ENCODE measurements at places on chromosomes 2 and 18.

GRCh38 chr2:238306672-238306998 is 13.7 kb upstream of the TRAF3IP1 start:
- no peak for DNase-seq

DNA sequence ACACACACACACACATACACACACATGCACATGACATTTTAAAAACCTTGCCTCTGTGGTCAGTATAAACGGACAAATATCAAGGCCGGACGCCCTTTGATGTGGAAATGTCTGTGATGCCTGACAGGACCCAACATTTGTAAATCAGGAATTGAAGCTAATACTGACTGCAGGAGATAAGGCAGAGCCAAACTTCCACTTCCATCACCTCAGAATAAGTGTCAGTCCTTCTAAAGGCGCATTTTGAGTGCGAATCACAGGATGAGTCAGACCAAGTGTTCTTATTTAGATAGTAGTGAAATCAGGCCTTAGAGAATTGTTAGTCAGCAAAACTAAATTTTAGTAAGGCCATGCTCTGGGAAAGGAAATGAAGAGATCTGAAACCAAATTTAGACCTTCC is 211.7 kb upstream of the LRATD1 start:
- DNase-seq, result no peak

DNA sequence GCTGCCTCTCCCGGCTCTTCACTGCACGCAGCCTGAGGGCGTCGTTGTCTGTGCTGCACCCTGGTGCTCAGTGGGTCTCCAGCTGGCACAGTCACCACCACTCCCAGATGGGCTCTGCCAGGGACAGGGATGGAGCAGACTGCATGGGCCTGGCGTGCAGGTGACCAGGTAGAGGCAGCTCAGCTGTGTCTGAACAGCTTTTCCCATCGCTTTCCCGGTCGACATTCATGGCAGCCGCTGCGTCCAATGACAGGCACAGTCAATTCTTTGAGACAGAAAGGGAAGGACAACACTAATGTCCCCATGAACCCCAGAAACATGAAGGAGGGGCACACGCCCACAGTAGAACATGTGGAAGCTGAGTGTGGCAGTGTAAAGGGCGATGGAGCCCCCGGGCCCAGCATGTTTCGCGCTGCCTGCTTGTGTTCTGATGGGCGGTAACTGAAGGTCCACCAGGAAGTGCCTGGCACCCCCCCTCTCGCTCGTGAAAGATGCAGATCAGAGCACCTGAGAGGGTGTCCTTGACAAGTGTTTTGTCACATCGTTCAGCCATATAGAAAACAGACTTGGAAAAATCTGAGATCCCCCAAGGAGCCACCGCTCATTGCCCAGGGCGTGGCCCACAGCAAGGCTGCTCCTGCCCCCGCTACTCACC is 122.4 kb downstream of the NFATC1 start:
- no peak for DNase-seq

DNA sequence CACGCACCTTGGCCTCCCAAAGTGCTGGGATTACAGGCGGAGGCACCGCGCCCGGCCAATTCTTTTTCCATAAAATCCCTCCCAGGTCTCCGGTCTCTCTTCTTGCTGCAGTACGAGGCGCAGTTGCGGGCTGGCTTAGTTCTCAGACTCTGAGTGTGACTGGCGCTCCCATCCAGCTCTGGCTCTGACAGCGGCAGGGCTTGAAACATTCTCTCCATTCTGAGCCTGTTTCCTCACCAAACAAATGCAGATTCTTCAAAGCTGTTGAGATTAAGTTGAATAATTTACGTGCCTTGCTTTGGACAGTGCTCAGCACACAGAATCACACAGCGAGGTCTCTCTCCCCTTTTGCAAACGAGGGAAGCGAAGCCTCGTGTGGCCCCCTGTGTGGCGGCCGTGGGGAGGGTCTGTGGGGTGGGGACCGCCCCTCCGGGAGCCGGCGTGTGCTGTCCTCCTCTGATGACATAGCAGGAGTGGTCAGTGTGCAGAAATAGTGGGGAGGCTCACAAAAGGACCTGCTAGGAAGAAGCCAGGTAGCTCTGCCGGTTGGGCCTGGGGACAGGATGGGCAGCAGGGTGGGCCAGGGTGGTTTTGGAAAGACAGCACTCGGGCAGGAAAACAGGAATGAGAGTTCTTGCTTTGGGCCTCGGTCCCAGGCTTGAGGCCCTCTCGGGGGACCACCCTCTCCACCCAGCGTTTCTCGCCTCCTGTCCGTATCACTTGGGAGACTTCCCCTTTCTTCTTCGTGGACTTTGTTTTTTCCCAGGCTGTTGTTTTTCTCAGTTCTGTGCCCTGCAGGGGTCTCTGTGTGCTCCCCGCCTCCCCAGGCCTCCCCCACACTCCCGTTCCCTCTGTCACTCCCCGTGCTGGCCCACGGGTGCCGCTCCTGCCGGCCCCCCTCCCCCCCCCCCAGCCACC is 75.0 kb downstream of the KCNG2 start:
- DNase-seq, result no peak

DNA sequence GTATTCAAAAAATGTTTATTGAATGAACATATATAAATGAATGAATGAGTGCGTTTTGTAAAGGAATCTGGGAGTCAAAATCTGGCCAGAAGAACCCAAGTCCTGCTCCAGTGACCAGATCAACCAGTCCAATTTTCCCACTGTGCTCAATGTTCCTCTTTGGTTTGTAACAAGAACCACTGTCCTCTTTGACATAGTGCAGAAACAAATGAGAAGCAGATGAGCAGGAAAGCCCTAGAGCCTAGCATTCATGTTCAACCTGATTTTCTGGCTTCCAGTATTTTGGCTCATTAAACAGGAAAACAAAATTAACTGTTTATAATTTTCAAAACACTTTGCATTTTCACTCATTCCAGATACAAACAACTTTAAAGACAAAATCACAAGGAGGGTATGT is 23.2 kb downstream of the FAM124B start:
- no peak for DNase-seq

DNA sequence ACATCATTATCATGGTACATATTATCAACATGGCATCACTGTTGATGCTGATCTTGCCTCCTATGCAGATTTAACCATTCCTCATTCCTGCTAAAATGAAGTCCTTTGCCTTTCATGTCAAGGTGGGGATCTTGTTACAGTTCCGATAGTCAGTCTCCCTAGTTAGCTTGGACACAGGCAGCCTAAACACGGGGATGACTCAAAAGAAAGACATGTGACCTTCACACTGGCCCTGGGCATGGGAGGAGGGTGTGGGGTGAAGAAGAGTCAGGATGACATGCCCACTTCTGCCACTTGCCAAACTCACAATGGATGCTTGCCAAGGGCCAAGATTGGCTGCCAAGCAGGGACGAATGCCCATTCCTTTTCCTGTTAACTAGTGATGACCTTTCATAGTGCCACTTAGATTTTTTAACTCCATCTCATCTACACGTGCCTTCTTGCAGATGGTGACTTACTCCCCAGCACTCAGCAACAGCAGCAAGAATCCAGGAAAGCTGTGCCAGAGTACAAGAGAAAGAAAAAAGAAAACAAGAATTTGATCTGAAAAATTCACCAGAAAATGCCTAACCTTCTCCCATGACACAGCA is 13.9 kb upstream of the SLC1A4 start:
- no peak for DNase-seq

DNA sequence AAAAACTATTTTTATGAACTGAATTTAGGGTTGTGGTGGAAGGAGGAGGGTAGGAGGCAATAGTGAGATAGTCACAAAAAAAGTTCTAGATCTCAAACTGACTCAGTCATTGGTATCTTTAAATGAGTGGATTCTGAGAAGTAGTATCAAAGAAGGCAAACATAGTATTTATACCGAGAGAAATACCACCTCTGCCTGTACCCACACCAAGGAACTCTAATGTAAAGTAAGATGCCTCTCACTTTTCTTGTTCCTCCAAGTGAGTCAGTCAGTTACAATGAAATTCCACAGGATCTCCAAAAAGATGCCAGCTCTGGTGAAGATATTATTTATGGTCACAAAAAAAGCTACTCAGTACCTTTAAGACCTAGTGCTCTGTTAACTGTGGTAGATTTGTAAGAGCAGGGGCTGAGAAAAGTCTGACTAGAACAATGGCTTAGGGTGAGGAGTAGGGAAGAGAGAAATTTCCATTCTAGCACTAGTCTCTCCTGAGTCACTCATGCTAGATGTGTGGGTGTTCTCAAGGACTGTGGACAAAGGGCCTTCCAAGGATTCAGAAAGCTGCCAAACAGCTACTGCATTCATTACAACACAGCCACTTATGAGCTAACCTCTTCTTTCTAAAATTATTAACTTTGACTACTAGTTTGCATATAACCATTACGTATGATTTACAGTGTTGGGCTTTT is 36.3 kb downstream of the YWHAQ start:
- no peak for DNase-seq

DNA sequence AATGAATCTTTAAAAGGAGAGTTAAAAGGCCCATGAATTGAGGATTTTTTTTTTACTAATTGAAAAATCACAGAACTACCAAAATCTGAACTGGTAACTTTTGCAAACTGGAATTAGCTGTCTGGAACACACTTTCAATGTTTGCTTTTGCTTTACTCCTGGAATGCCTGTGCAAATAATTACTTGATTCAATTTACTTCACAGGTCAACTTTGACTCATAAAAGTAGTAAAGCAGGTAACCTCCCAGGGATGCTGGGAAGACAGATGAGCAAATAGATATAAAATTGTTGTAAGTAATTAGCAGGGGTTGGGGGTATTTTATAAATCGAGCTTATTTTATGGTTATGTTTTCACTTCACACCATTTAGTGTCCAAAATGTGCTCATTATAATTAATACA is 398.3 kb upstream of the HNRNPA3 start:
- no peak for DNase-seq

DNA sequence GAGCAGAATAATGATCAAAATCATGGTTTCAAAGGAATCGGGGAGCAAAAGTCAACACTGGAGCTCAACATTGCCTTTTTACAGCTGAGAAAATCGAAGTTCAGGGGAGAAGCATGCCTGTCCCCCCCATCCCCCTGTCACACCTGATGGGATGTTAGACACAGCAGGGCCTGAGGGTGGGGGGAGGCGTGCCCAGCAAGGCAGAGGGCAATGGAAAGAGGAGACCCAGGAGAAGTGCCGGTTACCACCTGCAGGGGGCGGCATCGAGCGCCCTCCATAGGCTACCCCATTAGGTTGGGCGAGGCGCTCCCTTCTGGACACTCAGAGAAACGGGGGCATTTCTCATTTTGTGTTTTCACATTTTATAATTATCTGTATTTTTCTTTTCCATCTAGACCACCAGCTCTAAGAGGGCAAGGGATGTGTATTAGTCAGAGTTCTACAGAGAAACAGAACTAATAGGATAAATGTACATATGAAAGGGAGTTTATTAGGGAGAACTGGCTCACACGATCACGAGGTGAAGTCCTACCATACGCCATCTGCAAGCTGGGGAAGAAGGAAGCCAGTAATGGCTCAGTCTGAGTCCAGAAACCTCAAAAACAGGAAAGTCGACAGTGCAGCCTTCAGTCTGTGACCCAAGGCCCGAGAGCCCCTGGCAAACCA is 271.3 kb downstream of the LRATD1 start:
- DNase-seq, result peak; percentile 1

DNA sequence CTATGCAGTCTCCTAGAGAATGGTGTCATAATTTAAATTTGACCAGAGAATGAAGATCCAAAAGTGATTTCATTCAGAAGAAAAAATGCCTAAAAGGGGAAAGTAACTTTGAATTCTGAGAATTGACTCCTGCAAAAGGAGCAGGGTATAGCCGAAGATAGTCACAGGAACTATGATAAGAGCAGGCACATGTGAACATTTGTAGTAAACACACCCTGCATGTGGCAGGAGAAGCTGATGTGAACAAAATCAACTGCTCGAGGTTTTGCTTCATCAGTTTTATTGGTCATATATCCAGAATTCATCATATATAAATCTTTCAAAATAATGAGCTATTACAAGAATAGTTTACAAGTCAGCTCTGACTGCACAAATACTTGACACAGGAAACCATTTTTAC is 14.0 kb downstream of the MCFD2 start:
- DNase-seq, result no peak

DNA sequence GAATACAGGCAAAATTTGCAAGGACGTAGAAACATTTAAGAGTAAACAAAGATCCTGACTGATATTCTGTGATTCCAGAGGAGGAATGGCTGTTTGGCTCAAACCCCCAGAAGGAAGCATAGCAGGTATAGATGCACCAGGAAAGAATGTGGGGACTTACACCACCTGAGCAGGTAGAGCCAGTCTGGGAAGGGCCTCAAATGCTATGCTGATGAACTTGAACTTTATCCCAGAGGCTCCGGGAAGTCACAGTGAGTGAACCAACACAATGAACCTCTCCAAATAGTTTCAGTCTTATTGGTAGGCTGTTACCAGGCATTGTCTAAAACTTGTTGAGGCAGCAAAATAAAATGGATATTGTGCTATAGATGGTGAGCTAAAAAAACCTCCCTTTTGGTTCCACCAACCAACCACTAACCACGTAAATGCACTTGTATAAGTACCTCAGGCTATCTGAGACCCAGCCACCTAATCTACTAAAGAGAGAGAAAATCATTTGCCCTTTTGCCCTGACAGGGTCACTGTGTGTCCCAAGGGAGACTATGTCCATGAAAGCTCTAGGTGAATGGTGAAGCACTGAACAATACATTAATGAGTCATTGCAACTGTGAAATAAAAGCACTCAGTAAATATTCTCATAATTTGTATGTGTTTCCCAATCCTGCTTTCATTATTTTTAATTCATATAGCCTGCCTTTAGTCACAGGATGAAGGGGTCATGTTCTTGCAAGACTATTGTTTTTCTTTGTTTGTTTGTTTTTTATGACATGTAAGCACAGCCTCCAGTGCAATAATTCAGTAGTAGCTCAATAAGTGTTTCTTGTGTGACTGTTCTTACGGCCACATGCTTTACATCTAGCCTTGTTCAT is 911.6 kb downstream of the EPHA4 start:
- no peak for DNase-seq

- DNase-seq, result no peak
Observed at GRCh38 chr18:80251700-80252099, 4.4 kb upstream of the PARD6G start.

DNA sequence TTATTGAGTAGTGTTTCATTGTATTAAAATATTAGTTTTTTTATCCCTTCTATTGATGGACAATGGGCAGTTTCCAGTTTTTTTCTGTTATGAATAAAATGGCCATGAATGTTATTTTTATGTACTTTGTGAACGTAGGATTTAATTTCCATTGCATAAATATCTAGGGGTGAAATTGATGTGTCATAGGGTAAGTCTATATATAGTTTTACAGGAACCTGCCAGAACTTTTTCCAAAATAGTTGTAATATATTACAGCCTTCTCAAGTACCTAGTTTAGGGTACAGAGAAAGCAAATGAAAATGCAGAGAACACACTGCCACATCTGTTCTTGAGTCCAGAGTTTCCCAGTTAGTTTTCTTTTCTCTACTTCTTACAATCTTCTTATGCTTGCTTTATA is 378.6 kb downstream of the MEIS1 start:
- no peak for DNase-seq

- no peak for DNase-seq
Observed at GRCh38 chr2:141380008-141380979, 750.5 kb downstream of the LRP1B start.

- DNase-seq, result no peak
Observed at GRCh38 chr2:12196495-12196894, 450.1 kb downstream of the LPIN1 start.

All from stimulated activated CD8-positive, alpha-beta memory T cell treated with anti-CD3 and anti-CD28 coated beads, Interleukin-4, amount 100 ng/mL, for 1 hour (primary cell).